Stimulated activated CD4-positive, alpha-beta T cell treated with anti-CD3 and anti-CD28 coated beads, Interleukin-1b, Interleukin-23, amount 100 ng/mL, for 1 hour (primary cell): ENCODE measurements at places on chromosomes 3 and 15.

- no peak for DNase-seq
These were observed 116.8 kb downstream of the TMEM266 start for GRCh38 chr15:76176487-76177085.

GRCh38 chr15:45747426-45747825 is 112.6 kb downstream of the SQOR start:
- no peak for DNase-seq

DNA sequence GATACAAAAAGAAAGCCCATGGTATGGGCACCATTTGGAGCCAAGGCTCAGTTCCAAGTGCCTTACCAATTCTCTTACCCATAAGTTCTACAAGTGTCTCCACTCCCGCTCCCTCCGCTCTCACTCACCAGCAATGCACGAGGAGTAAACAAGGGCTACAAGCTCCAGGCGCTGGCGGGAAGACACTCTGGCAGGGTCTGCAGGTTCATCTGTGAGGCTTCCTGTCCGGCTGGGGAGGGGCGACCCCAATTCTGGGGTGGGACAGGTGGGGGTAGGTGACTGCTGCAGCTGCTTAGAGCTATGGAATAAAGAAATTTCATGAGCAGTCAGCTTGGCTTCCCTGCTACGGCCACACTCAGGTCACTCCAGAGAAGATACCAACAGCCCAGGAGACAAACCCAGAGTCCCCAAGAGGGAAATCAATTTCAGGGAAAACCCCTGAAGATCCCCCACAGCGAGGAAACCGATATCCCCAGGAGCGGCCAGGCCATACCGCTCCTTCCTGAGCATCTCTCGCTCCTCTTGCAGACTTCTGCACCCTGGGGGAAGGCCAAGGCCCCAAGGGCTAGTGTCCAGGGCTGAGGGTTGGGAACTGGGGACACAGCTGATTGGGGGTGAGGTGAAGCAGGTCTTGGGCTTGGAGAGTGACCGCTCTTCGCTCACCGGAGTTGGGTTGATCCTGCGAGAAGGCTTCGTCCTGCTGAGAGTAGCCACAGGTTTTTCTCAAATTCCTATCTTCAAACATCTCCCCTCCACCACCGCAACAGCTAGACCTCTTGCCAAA is 1.4 kb downstream of the CDAN1 start:
- DNase-seq: no peak

DNA sequence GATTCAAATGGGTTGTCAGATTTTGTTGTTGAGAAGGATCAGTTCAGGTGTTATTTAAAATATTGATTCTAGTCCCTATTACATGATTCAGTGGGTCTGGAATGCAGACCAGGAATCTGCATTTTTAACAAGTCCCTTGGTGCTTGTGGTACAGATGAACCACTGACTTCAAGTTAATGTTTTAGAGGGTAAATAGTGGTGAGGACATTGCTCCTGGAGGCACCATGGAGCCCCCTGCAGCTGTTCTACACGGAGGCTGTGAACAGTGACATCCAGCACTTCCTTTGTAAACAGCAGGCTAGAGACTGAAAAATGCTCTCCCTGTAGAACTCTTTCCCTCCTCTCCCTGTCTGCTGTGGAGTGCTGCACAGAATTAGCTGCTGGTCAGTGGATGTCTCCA is 4.8 kb upstream of the FSIP1 start:
- no peak for DNase-seq

- DNase-seq: no peak
These were observed 1.5 kb upstream of the SKIL start for GRCh38 chr3:170355738-170356595.

DNA sequence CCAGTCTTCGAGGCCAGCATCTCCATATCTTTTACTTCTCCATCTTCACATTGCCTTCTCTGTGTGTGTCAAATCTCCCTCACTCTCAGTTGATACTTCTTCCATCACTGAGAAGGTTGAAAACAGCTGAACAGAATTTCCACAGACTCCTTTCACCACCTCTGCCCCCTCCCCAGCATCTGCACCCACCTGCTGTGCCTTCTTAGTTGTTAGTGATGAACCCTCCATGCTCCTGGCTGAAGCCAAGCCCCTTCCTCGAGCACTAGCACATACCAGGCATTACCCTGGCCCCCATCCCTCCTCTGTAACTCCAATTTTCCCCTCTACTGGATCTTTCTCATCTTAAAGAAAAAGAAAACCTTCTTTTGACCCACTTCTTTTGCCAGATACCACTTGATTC is 27.8 kb upstream of the ESYT3 start:
- no peak for DNase-seq

DNA sequence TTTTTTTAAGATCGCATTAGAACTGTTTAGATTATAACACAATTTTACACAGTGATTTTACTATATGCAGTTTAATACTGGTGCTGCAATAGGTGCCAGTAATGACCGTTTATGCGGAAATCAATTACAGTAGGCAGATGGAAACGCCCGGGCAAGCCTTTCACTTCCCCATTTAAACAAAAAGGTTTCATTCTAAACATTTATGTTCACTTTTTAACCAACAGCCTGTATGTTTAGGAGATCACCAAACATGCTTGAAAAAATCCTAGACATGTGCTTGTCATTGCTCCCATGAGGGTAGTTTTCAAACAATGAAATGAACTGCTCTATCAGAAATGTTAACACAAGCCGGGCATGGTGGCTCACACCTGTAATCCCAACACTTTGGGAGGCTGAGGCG is 2.7 kb downstream of the BNIP2 start:
- no peak for DNase-seq

DNA sequence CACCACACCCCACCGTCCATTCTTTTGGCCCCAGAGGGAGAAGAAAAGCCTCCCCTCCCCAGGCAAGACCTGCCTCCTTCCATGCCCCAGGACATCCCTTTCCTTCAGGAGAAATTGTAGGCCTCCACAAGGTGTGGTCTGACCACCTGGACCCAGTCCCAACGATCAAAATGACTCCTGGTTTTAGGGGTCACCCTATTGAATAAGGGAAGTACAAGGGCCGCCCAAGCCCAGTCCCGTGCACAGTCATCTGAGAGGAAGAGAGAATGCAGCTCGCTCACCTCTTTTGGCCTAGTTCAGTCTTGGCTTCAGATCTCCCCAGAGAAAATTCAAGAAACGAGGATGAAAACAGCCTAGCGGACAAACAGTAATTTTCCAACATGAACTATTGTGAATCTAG is 249.1 kb downstream of the UACA start:
- DNase-seq: no peak

DNA sequence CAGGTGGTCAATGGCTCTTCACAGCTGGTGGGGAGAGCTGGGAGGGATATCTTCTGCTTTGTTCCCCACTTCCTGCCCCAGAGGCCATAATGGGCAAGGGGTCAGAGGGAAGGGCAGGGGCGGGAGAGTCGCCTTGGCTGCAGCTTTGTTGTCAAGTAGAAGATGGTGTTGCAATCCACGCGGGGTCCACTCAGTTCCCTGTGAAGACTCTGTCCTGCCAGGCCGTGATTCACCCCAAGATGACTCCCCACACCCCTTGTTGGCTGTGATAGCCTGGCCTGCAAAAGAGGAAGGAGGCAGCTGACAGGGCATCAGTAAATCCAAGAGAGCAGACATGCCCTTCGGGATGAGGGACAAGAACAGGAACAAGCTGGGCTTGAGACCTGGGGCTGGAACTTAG is 6.9 kb downstream of the GALNT15 start:
- DNase-seq: no peak

DNA sequence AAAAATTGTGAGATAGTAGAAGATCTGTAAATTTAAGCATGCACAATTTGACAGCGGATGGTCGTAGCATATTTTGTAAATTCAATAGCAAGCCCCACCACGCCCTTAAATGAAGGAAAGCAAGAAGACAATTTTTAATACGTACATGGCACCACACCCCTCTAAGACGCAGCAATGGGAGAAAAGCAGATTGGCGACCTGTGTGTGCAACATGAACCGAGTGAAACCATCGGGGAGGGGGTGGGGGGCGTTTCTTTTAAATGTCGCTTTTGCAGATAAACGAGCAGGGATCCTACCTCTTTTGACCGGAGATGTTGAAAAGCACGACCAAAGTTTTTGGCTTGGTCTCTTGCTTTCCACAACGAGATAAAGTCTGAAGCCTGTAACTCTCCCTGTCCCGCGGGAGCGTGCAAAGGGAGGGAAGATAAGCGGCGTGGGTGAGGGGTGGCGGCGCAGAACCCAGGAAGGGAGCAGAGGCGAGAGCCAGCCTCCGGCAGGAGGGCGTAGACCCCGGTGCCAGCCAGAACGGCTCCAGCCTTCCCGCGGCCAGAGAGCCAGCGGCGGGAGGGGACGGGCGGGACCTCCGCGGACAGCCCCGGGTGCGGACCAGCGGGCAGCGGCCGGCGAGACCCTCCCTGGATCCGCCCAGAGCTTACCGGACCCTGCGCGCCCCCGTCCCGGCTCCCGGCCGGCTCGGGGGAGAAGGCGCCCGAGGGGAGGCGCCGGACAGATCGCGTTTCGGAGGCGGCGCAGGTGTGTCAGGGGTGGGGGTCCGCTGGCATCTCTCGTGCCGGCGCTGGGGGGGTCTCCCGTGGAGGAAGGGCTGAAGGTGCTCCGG is at the start of gene CHL1:
CHL1 (plus strand) TSS at position 453 of the 838 bp plus-strand sequence. CDS start 123,014 bp downstream, outside the sequence.
- DNase-seq: no peak

GRCh38 chr15:40337597-40337996 is 3.1 kb downstream of the CCDC9B start:
- DNase-seq: no peak

DNA sequence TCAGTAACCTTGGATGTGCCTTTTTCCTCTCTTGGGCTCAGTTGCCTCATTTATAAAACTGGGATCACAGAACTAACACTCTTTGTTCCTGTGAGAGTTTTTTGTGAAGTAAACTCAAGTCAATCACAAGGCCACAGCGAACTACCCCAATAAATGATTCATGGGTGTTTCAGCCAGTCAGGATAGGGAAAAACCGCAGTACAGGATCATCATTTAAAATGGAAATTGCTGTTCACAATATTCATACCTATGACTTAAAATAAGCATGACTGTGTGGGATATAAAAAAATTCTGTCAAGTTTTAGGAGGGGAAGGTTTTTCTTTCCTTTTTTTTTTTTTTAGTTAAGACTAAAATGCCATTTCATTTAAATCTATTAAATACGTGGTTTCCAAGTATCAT is 238.1 kb downstream of the CHST2 start:
- no peak for DNase-seq

- DNase-seq: no peak
These were observed 65.4 kb downstream of the USF3 start for GRCh38 chr3:113630956-113631542.

DNA sequence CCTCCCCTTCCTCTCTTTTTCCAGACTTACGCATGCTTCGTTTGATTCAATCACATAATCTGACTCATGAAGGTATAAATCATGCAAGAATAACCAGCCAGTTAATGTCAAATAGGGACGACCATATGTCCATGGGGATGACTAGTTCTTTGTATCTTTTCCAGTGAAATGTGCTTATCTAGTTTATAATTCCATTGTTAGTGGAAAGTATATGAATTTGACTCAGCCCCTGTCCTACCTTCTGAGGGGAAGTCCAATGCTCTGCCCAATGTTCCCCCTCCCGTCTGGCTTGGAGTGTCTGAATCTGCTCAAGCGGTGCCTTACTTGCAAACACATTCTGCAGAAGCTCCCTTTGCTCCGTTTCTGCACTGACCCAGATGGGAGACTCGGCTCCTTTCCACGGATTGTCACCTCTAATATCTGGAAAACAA is 55.0 kb upstream of the EPHB3 start:
- no peak for DNase-seq

- DNase-seq: no peak
These were observed 151.7 kb upstream of the KCNMB2 start for GRCh38 chr3:178384321-178385230.

DNA sequence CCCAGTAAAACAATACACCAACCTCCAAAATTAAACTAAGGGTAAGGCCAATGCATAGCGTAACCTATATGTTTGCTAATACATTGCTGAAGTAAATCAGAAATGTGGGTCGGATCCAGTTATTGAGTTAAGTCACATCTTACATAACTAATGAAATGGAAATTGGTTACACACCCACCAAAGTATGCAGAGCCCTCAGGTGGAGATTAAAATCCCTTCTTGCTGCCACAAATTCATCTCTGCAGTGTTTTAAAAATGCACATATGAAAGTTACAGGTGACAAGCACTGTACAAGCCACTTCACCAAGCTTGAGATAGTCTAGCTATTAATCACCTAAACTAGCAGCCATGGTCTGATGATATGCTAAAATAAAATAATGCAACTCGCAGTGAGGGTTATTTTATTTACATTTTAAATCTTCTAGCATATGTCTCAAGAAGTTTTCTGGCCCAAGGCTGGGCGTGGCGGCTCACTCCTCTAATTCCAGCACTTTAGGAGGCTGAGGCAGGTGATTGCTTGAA is 130.6 kb downstream of the AQP9 start:
- DNase-seq: no peak

- no peak for DNase-seq
These were observed 101.1 kb downstream of the GREM1 start for GRCh38 chr15:32818758-32819447.

DNA sequence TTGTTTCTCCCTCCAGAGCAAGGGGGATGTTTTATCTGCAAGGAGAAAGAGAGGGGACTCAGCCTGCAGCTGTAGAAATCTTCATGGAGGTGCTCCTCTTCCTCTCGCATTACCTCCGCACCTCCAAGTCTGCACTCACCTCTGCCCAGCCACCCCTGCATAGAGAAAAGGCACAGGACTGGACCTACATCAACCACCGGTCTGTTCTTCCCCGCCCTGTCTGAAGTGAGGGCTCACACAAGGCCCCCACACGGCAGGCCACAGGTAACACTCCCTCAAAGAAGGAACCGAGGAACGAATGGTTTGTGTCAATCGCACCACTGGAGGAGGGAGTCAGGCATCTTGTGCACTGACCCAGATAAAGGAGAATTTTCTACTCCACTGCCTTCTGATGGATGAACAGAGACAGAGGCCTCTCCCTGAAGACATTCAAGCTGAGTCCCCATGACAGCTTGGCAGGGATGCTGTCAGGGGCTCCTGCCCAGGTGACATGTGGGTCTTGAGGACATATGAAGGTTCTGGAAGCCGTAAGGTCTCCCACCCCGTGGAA is 260.3 kb downstream of the XXYLT1 start:
- no peak for DNase-seq

DNA sequence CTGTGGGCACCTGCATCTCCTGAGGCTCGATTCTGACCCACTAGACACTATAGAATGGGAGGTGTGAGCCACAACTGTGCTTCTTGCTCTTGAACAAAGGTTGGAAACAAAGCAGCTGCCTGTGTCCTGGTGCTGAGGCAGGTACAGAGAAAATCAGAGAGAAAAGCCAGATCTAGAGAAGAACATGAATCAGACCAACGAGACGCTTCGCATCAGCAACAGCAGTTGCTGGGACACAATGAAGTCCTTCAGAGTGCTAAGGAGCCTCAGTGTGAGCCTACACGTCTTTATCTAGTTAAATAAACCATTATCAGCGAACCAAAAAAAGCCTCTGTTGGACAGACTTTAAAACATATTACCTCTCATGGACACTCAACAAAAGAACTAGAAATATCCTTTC is 86.3 kb upstream of the MEX3B start:
- no peak for DNase-seq
